ENCODE measurements at places on chromosomes 16 and 17. TPM values are rescaled to one million over a fixed set of nuclear protein-coding genes. Genes with fewer than 3 reads are reported as not detected.

Gene C16orf96
- total RNA-seq, result not detected

Gene SMPD3
- total RNA-seq, result 67.2 TPM

Gene DPEP1
- 3.9 TPM for total RNA-seq

Gene CWC25
- total RNA-seq, result 7.8 TPM

Gene TBC1D3H
- total RNA-seq, result not detected

Gene ABCA9
- 6.6 TPM for total RNA-seq

Gene CCL14
- total RNA-seq, result not detected

Gene PDILT
- total RNA-seq, result not detected

Gene RPRML
- total RNA-seq, result 16.1 TPM

Gene PMFBP1
- 2.5 TPM for total RNA-seq

Gene AOC2
- total RNA-seq, result 0.78 TPM

Gene ACE
- total RNA-seq, result 5.3 TPM

Gene MMP15
- total RNA-seq, result 12.6 TPM

Gene TAOK2
- total RNA-seq, result 49.8 TPM

Gene TP53TG3B
- total RNA-seq, result not detected

Gene SLC35G6
- total RNA-seq, result not detected

Gene ZNF267
- total RNA-seq, result 12.5 TPM

Gene ABCC11
- total RNA-seq, result 0.16 TPM

Gene PRSS21
- total RNA-seq, result not detected

Gene WBP2
- total RNA-seq, result 25.9 TPM

Gene OTOA
- 1.1 TPM for total RNA-seq

Gene OTOP2
- not detected for total RNA-seq

Gene SLC25A39
- total RNA-seq, result 22.5 TPM

Gene MPP2
- total RNA-seq, result 14.2 TPM

Gene CLDN7
- 0.16 TPM for total RNA-seq

Gene ERAL1
- total RNA-seq, result 21.8 TPM

Gene ST6GALNAC1
- total RNA-seq, result 1.7 TPM

Gene SRCIN1
- 24.5 TPM for total RNA-seq

Gene GAS2L2
- total RNA-seq, result 0.16 TPM

Gene CCL1
- 0.47 TPM for total RNA-seq

Gene PYY
- not detected for total RNA-seq

Gene IL17C
- not detected for total RNA-seq

Gene G6PC1
- not detected for total RNA-seq

Gene ACAP1
- not detected for total RNA-seq

Gene CCDC40
- total RNA-seq, result 5.0 TPM

Gene KRTAP9-4
- total RNA-seq, result not detected

Gene KCNH6
- 0.16 TPM for total RNA-seq

Gene NOS2
- total RNA-seq, result 0.47 TPM

Gene TMEM100
- total RNA-seq, result 3.3 TPM

Gene CYGB
- total RNA-seq, result 1.2 TPM

Gene AATK
- 10.1 TPM for total RNA-seq

Gene CA7
- total RNA-seq, result not detected

Gene STH
- total RNA-seq, result 3.9 TPM

Gene TPSG1
- total RNA-seq, result not detected

Gene TBC1D3E
- total RNA-seq, result not detected

Gene CTRL
- total RNA-seq, result 1.4 TPM

Gene RSL1D1
- total RNA-seq, result 100 TPM

All from occipital lobe (tissue), 3 donors.